Activated T-helper 17 cell treated with anti-CD3 and anti-CD28 coated beads, Interleukin-2, amount 50 U/mL, for 72 hours (primary cell): ENCODE measurements at places on chromosomes 3 and 15.

DNA sequence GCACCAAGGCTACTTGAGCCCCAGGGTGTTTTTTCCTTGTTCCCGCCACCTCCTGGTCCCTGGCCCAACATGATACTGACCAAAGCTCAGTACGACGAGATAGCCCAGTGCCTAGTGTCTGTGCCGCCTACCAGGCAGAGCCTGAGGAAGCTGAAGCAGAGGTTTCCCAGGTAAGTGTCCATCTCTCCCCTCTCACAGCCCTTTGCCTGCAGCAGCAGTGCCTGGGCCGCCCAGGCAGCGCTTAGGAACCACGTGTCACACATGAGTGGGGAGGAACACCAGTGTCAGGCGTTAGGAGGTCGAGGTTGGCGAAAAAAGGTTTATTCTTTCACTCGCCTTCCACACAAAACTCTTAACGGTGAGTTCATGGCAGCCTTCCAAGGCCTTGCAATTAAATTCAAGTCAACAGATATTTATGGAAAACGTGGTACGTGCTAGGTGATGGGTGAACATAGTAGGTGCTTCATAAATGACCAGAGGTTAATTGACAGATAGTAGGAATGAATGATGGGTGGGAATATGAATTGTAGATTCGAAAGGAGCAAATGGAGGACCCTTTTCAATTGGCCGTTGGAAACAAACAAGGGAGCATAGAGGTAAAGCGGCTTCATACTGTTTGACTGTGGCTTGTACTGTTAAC is 486 bp downstream of the CDIN1 start:
- peak; percentile 36 for ATAC-seq

- ATAC-seq = no peak
Observed at GRCh38 chr3:30091686-30092085, 514.7 kb upstream of the TGFBR2 start.

DNA sequence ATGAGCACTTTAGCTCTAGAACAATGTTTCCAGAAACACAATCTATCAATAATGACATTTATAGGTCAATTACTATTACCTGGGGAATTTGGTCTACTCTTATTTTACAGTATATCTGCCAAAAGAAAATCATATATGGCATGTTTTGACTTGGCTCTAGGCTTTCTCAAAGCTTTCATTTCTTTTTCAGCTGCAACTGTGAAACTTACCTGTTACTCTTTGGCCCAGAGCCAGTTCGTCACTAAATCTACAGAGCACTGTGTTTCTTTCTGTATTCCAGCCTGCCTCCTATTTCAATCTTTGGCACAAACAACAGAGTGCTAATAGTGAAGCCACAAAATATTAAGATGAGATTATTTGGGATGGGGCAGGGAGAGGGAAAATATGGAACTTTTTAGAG is 76.0 kb downstream of the P2RY1 start:
- no peak for ATAC-seq

DNA sequence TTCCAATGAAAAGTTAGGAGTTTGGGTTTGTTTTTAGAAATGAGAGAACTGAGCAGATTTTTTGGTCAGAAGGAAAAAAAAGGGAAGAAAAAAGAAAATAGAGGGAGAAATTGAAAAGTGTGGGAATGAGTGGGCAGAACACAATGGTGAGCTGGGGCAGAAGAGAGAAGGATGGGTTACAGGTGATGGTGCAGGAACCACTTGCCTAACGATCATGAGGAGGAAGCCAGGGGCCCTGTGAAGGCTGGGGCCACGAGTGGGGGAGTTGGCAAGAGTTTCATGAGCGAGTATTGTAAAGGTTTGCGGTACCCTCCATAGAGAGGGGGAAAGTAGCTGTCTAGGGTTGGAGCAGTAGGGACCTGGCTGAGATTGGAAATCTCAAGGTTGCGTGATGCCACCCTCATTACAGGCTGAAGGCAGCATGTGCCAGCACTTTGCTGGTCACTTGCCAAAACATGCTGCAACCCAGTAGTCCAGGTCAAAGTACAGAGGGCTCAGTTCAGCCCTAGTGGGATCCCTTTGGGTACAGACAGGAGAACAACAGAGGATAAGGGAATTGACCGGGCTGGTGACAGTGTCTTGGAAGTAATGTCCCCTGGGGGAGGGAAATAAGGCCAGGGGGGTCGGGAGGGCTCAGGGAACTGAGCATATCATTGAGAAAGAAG is 6.6 kb downstream of the IVD start:
- no peak for ATAC-seq

GRCh38 chr3:74631351-74632140 is 17.1 kb upstream of the CNTN3 start:
- no peak for ATAC-seq

GRCh38 chr3:183532620-183533411 is 22.7 kb downstream of the KLHL6 start:
- ATAC-seq = peak; percentile 64

DNA sequence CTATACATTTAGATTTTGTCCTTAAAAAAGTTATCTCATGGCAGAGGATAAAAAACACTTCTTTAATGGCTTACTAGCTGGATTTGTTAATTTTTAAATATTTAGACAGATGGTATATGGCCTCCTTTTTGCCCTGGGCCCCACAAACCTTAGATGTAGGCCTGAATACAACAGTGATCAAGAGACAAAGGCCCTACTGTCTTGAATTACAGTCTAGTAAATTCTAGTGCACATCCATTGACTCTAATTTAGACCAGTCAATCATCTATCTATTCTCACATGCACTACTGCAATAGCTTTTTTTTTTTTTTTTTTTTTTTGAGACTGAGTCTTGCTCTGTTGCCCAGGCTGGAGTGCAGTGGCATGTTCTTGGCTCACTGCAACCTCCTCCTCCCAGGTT is 452.8 kb downstream of the FHIT start:
- no peak for ATAC-seq

- ATAC-seq = peak; percentile 12
Observed at GRCh38 chr15:31442699-31443111, 116.1 kb downstream of the KLF13 start.

DNA sequence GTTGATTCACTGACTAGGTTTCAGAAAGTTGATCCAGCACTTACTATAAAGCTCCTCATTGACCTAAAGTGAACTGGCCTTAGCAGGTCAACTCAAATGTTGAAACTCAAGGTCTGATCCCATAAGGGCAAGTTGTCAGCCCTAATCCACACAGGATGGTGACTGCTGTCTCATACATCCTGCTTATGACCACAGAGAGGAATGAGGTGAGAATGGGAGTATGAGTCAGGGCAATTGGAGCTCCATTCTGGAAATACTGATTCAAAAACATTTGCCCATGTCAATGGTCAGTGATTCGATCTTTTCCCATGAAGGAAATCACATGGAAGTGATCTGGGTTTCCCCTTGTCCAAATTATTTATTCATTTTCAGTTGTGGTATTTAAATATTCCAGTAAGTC is 78.7 kb downstream of the ZNF385D start:
- no peak for ATAC-seq

DNA sequence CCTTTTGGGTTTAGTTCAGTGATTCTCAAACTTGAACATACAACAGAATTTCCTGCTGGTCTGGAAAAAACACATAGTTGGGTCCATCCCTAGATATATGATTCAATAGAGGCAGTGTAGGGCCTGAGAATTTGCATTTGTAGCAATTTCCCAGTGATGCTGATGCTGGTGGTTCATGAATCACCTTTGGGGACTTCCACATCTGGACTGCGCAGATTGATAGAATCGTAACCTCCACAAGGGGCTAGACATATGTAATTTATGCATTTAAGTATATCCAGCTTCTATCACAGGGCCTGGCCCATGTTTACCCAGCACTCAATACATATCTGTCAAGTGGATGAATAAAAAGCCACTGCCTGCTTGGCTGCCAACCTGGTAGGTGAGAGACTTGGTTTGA is 33.8 kb upstream of the SUCLG2 start:
- ATAC-seq = peak; percentile 70

- no peak for ATAC-seq
Observed at GRCh38 chr3:117404141-117404540, 694.6 kb downstream of the TUSC7 start.

- no peak for ATAC-seq
Observed at GRCh38 chr3:79490165-79491028, 277.4 kb downstream of the ROBO1 start.

- ATAC-seq = peak; percentile 44
Observed at GRCh38 chr3:111652492-111653180, 57.5 kb upstream of the ZBED2 start.

DNA sequence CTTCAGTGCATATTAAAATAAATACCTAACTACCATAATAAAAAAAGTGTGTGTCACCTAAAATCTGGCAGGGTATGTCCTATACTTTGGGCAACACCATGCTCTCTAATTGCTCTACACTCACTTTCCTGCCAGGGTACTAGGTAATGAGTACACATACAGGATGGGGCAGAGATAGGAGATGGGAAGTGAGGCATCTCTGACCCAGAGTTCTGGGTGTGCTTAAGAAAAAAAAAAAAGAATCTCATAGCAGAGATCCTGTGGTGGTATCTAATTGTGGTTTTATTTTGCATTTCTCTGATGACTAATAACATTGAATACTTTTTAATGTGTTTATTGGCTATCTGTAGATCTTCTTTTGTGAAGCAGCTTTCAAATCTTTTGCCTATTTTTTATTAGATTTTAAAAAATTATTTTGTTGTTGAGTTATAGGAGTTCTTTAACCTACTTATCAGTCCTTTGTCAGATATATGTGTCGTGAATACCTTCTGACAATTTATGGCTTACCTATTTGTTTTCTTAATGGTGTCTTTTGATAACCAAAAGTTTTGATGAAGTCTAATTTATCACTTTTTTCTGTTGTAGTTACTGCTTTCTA is 48.0 kb downstream of the EEFSEC start:
- no peak for ATAC-seq

- no peak for ATAC-seq
Observed at GRCh38 chr3:82186017-82186416, 424.6 kb upstream of the GBE1 start.

- ATAC-seq = no peak
Observed at GRCh38 chr3:45218578-45219390, 7.3 kb downstream of the TMEM158 start.

- peak; percentile 96 for ATAC-seq
Observed at GRCh38 chr3:195467641-195468390, 25.0 kb upstream of the ACAP2 start.

GRCh38 chr3:178289544-178290160 is 246.6 kb upstream of the KCNMB2 start:
- ATAC-seq = no peak

DNA sequence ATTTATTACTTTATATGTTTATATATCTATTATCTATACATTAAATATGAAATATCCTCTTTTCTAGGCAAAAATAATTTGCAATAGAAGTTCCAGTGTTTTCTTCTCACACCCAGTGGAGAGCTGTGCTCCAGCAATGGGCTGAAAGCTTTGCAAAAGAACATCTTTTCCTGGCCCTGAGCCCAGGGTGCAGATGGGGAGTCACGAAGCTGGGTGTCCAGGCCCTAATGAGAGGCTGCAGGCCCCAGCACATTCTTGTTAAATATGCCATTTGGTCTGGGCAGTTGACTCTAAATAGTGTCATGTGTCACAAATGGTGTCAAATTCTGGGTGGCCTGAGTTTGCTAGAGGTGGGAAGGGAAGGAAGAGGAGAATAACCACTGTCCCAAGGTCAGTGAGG is 5.7 kb downstream of the NTRK3 start:
- ATAC-seq = no peak

DNA sequence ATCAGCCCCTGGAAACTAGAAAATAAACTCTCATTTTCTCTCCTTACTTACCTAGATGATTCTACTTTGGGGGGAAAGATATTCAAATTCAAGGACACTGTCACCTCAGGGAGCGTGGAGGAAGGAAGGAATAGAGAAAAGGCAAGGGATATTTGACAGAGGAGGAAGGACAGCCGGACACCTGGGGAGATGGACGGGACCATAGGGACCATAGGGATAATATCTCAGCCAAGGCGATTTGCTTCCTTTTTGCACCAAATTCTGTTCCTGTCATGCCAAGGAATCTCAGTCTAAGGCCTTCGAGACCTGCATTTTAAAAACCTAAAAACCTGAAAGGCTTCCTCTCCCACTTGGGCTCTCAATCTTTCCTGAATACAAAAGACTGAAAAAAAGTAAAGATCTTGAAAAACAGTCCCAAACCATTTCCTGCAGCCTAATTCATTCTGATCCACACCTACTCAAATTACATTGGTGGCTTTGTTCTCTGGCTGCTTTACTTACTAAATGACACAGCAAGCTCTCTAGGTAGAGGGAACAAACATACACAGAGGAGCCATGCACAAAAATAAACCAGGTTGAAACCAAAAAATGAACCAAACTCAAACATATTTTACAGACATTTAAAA is 73.9 kb upstream of the SLC24A5 start:
- ATAC-seq = no peak

GRCh38 chr3:481680-482079 is 285.1 kb downstream of the CHL1 start:
- no peak for ATAC-seq

DNA sequence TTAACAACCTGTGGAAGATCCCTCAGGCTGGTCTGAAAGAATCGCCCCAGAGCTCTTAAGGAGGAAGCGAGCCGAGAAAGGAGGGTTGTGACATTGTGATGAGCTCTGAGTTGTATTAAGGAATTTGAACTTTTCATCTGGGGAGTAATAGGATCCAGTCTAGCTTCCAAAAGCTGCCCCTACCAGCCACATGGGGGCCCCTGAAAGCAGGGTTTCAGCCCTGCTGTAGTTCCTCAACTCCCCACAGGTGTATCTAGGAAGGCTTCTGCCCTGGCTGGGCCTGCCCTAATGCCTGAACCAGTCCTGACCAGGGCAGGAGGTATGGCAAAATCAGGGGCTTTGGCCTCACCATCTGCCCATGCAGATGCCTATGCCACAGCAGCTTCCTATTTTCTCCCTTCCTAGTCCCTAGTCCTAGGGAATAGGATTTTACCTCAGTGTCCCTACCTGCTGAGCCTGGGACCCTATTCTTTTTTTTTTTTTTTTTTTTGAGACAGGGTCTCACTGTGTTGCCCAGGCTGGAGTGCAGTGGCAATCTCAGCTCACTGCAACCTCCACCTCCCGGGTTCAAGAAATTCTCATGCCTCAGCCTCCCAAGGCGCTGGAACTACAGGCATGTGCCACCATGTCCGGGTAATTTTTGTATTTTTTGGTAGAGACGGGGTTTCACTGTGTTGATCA is 5.0 kb upstream of the AP3S2 start:
- no peak for ATAC-seq

DNA sequence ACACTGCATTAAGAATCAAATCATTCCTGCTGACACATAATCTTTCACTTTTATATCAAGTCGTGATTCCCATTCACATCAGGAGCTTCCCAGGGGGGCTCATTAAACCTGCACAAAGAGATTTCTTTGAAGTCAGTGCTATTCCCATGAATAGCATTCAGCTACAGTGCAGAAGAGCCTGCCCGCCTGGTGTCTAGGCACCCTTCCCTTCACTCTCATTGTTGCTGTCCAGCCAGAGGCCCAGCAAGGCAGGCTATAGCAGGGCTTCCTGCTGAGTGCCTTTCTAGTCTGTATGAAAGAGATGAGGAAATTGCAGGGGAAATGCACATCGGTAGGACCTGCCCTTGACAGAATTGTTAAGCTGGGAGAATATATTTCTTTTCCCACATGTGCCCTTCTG is 4.5 kb upstream of the GJD2 start:
- ATAC-seq = no peak

DNA sequence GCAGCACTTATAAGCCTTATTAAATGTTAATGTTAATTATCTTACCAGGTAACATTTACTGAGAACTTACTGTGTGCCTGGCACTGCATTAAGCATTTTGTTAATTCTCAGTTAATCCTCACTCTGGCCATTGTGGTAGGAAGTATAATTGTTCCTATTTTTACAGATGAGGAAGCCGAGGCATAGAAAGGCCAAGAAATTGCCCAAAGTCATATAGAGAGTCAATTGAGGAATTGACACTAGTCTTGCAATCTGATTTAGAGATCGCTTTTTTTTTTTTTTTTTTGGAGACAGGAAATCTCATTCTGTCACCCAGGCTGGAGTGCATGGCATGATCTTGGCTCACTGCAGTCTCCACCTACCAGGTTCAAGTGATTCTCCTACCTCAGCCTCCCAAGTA is 132.6 kb upstream of the PROK2 start:
- no peak for ATAC-seq
